BE2C (cell line): ENCODE measurements at places on chromosomes 12 and 14.

DNA sequence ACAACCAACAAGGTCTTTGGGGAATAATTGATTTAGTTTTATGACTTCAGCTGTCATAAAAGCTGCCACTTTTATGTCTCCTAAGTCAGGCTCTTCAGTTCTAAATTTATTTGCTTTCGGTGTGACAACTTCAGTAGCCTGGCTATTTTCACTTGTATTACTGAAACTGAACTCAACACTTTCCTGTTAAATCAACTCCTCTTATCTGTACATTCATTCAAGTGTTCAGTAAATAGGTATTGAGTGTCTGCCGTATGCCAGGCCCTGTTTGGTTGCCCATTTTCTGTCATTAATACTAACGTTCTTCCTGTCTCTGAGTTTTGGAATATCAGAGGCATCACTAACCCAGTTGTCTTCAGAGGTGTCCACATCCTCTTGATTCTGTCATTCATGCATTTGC, 7.5 kb downstream of the UTP20 start:
- DNase-seq = no peak

DNA sequence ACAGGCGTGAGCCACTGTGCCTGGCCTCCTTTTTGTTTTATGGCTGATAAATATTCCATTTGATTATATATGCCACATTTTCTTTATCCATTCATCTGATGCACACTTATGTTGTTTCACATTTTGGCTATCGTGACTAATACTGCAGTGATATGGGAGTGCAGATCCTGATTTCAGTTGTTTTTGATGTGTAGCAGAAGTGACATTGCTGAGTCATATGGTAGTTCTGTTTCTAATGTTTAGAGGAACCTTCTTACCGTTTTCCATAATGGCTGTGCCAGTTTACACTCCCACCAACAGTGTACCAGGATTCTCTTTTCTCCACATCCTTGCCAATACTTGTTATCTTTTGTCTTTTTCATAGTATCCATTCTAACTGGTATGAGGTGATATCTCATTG, 235.9 kb downstream of the ERC1 start:
- DNase-seq = no peak

DNA sequence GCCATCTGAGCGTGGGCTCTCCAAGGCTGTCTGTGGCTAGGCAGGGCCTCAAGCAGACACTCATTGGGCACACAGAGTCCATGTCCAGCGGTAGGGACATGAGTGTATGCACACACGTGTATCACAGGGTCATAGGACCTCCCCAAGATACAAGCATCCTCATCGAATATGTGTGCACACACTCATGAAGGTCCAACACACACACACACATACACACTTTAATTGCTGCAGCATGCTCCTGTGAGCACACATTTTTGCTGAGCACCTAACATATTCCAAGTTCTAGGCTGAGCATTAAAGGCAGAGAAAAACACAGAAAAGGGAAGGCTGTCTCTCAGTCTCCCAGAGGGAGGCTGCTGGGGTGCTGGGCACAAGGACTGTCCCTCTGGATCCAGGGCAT, 59.3 kb upstream of the TBX3 start:
- DNase-seq = no peak

DNA sequence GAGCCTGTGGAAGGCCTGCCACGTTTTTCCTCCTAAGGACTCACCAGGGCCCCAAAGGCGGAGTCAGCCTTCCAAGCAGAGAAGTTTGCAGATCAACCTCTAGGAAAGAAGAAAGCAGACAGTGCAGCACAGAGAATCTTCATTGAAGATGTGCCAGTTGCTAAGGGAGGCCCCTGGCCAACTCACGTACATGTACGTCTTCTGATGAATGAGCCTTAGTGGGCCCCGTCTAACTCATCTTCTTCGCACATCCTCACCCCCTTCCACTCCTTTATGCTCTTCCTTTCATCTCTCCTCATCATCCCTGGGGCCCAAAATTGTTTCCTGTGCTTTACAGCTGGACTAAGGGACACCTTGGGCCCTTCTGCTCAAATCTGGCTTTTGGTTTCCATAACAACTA, 703.0 kb upstream of the TBX3 start:
- DNase-seq = no peak

GRCh38 chr12:52350021-52350620, 17.2 kb downstream of the KRT85 start:
- no peak for DNase-seq

DNA sequence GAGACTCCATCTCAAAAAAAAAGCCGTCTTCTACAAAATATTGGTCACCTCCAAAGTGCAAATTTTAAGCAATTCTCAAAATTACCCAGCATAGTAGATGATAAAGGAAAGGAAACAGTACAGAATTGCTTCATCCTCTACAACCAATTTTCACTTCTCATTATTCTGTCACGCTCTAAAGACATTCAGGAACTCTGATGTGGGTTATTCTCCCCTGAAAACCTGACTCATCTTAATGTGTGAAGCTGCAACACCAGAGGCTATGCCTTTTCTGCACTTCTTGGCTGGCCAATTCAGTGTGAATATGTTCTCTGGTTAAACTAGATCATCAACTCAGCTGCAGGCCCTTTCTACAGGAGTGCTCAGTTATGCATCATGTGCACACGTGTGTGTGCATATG, 11.0 kb downstream of the PTGER2 start:
- no peak for DNase-seq

GRCh38 chr12:22064968-22065367, 18.9 kb downstream of the CMAS start:
- no peak for DNase-seq

- no peak for DNase-seq
These were observed 107.1 kb upstream of the PLEKHG7 start for GRCh38 chr12:92595663-92596062.

GRCh38 chr14:96416292-96416691, 24.4 kb downstream of the AK7 start:
- no peak for DNase-seq

- no peak for DNase-seq
These were observed 928.2 kb downstream of the NRXN3 start for GRCh38 chr14:79098324-79098723.

DNA sequence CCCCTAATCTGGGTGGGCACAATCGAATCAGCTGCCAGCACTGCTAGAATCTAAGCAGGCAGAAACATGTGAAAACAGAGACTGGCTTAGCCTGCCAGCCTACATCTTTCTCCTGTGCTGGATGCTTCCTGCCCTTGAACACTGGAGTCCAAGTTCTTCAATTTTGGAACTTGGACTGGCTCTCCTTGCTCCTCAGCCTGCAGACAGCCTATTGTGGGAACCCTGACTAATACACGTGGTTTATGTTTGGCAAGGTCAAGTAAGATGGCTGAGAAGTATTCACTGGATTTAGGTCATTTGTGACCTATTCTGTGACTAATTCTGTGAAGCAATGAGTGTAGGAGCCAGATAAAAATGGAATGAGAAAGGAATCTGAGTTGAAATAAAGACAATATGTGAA, 11.0 kb downstream of the GPR135 start:
- DNase-seq = no peak

DNA sequence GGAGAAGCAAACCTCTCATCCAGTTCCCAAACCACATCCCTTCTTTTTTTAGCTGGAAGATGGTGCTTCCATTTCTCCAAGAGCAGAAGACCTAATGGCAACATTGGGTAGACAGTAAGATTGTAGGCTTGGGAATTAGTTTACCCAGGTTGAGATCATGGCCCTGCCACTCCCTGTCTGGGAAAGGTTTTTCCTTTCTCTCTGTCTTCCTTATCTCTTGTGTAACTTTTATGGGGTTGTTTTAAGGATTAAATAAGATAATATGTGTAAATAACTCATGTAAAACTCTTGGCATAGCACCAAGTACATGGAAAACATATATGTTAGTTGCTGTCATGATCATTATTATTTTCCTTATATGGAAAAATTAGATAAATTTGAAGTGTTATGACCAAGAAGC, 23.2 kb upstream of the PSMA6 start:
- no peak for DNase-seq

DNA sequence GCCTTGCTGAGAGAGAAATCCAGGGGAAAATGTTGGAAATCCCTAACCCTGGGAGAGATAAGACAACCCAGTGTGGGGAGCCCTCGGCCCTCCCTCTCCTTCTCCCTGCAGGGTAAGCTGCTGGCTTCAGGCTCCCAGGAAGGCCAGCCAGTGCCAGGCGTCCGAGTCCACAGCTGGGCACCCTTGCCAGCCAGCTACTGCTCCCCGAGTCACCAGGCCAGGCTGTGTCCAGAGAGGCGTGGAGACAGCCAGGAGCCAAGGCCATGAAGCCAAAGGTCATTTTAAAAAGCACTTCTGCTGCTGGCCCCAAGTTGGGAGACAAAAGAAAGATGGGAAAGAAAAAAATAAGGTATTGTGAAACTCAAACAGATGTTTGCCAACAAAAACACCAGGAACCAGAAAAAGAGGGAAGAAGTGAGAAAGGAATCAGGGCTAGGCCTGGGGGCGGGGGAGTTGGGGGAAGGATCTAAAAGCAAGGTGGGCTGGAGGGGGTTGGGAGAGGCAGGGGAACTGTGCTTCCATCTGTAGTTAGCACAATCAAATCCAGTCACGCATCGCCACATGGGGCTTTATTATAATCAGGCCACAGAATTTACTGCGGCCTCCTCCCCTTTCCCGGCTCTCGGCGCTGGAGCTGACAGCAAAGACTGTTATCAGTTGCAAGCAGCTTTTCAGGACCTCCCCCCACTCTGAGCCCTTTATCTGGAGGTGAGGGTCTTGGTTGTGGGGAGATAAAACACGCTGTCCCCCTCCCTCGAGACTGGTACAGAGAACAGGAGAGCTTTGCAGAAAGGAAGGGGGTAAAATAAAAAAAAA, 33.5 kb downstream of the RBM19 start:
- no peak for DNase-seq

DNA sequence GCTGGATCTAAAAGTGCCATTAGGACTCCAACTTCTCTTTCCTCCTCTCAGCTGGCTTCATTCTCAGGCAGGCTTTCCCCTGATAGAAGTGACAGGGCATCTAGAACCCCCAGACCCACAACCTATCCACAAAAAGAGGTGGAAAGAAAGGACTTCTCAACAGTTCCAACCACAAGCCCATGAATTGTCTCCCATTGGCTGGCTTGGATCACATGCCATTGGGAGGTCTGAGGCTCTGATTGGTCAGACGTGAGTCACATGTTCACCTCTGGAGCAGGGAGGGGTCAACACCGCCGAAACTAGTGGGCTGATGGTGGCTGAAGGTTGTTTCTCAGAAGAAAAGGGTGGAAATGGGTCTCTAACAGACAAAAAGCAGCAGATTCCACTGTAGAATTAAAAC, 47.2 kb downstream of the DRAM1 start:
- DNase-seq = peak; percentile 76

- no peak for DNase-seq
These were observed 56.6 kb downstream of the EID3 start for GRCh38 chr12:104360157-104360556.

GRCh38 chr12:89493670-89494302, 30.8 kb downstream of the GALNT4 start:
- no peak for DNase-seq

GRCh38 chr12:80316222-80316621, 127.8 kb upstream of the PTPRQ start:
- no peak for DNase-seq

DNA sequence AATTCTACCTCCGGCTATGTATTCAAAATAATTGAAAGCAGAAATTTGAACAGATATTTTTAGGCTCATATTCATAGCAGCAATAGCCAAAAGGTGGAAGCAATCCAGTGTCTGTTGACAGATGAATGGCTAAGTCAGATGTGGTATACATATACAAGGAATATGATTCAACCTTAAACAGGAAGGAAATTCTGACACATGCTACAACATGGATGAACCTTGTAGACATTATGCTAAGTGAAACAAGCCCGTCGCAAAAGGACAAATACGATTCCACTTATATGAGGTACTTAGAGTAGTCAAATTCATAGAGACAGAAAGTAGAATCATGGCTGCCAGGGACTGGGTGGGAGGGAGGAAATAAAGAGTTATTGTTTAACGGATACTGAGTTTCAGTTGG, 331.6 kb downstream of the PCNX1 start:
- no peak for DNase-seq

DNA sequence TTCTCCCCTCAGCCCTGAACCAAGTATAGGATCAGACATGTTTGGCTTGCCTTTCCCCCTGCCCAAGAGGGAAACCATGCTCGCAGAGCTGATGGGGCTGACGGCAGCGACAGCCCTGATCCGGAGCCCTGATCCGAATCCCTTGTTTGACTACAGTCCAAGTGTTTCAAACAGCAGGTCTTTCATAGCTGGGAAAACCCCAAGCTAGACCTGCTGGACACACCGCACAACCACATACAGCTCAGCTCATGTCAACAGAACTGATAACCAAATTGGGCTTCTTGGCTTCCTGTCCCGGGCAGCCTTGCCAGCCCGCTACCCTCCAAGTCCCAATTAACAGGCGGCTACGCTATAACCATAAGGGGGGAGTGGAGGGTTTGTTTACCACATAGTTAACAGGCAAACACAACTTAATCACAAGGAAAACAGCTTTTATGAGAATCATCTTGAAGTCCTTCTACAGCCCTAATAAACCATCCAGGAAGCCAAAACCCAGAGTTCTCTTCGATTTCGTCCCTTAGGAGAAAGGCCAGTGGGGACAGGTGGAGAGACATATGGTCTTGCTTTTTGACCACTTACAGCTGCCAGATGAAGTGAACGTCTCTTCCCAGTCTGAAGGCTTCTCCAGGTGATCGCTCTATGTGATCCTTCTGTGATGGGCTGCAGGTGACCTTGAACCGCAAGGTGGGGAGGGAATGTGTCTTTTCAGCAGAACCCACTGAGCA, 64.5 kb upstream of the MANSC4 start:
- DNase-seq = no peak

DNA sequence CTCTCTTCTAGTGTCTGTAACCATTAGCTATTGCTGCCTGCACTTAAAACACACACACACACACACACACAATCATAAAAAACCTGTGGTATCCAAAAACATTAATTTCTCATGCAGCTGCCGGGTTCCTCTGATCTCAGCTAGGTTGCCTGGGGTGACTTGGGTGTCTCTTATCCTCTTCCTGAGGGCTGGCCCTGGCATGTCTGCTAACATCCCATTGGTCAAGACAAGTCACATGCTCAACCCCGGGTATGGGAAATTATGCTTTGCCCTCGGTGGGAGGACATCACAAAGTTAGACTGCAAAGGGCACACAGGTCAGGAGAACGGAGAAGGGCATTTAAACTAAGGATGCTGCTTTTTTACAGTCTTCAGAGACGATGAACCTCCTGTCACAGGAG, 55.7 kb downstream of the TRPV4 start:
- DNase-seq = peak; percentile 73

- no peak for DNase-seq
These were observed 22.5 kb upstream of the YAF2 start for GRCh38 chr12:42260518-42260917.

- DNase-seq = peak; percentile 44
These were observed 13.9 kb downstream of the EVL start for GRCh38 chr14:100078997-100079725.

DNA sequence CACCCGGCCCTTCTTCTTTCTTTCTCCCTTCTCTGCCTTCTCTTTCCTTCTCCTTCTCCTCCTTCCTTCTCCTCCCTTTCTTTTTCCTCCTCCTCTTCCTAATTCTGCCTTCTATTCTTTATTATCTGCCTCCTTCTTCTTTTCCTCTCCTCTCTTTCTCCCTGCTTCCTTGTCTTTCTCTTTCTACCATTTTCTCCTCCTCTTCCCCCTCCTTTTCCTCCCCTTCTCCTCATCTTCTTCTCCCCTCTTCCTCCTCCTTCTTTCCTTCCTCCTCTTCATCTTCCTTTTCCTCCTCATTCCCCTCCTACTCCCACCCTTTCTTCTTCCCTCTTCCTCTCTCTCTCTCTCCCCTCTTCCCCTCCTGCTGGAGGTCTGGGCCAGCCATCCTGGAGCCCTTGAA, 294.9 kb upstream of the CRY1 start:
- no peak for DNase-seq
